ENCODE measurements at places on chromosomes 4 and X.

DNA sequence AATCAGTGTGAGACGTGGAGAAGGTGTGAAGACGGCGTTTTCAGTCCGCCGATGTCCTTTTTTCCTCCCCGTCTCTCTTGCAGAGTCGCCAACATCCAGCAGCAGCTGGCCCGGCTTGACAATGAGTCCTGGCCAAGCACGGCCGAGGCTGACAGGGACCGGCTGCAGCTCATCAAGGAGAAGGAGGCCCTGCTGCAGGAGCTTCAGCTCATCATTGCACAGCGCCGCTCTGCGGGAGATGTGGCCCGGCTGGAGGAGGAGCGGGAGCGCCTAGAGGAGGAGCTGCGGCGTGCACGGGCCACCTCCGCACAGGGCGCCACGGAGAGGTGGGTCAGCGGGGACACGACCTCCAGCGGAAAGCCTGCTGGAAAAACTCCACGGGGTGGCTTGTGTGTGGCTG lies 47.1 kb upstream of the CLCN4 start:
- no peak for DNase-seq

DNA sequence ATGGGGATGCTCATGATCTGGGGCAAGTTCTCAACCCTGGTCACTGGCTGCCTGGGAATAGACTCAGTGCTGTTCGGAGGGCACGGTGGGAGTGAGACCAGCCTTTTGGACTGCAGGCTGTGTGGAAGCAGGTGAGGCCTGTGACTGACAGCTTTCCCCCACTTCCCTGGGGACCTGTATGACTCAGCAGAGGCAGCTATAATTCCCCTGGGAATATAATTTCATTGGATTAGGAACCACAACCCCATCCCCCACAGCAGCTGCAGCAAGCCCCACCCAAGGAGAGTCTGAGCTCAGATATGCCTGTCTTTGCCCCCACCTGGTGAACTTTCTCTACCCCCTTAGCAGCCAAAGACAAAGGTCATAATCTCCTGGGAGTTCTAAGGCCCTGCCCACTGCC lies 408.6 kb downstream of the PPP3CA start:
- no peak for DNase-seq

GRCh38 chrX:154472685-154473632 lies 6.1 kb downstream of the LAGE3 start:
- no peak for DNase-seq

DNA sequence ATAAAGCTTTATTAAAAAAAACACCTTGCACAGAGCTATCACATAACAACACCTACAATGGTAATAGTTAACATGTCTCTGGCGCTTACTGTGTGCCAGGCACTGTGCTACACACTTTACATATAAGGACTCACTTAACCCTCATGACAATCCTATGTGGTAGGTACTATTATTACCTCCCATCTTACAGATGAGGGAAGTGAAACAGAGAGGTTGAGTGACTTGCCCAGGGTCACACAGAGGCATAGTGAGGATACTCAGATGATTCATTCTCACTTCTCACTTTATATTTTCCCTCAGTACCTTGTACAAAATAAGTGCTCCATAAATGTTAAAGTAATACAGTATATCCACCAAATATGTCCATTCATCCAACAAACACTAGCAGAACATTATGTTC lies 43.4 kb upstream of the IQSEC2 start:
- DNase-seq, result no peak

GRCh38 chrX:54509400-54509799 lies 13.4 kb upstream of the FGD1 start:
- DNase-seq, result no peak
